ENCODE measurements at places on chromosomes 3 and 15. TPM values are rescaled to one million over a fixed set of nuclear protein-coding genes. Genes with fewer than 3 reads are reported as not detected.
A peak's percentile ranks its signal among the peaks of the same experiment; 100 is the strongest.

TADA3 gene
- total RNA-seq, result 53.7 TPM

NPAP1 gene
- 0.16 TPM for total RNA-seq

RASGRF1 gene
- 0.75 TPM for total RNA-seq

NTRK3 gene
- total RNA-seq, result 2.6 TPM

DNA sequence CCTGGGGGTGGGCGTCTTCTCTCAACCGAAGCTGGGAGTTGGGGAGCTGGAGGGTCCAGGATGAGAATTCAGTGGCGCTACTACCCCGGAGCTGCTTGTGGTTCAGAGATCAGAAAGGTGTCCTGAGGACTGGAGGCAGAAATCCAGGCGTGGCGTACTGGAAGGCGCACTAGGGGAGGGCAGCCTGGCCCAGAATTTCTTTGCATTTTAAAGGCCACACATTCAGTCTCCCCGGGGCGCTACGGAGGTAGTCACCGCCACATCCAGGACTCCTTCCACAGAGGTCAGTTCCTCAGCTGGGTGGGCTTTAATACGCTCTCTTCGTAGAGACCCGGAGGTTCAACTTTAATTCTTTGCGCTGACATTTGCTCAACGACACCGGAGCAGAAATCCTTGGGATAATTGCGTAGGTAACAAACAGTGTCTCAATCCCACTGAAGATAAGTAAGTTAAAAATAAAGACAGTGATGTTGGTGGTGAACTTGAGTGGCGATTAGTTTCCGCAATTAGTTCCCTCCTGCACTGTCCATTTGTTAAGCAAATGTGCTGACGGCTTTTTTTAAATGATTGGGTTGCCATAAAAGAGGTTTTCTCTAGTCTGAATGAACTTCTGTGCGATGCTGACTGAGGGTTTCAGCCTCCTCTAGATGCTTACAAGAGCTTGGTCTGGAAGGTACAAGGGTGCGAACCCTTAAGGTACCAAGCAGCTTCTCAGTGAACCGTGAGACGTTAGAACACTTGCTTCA is 535 bp downstream of the MCTP2 start:
- peak; percentile 49 for DNase-seq

- DNase-seq, result peak; percentile 28
Measured at GRCh38 chr3:122577409-122578031, at the start of gene PARP15. PARP15 (plus strand) TSS chr3:122577650; CDS start chr3:122577668, 18 bp downstream.

- DNase-seq, result peak; percentile 17
Measured at GRCh38 chr3:143119974-143120715, 574 bp downstream of the CHST2 start.

DNA sequence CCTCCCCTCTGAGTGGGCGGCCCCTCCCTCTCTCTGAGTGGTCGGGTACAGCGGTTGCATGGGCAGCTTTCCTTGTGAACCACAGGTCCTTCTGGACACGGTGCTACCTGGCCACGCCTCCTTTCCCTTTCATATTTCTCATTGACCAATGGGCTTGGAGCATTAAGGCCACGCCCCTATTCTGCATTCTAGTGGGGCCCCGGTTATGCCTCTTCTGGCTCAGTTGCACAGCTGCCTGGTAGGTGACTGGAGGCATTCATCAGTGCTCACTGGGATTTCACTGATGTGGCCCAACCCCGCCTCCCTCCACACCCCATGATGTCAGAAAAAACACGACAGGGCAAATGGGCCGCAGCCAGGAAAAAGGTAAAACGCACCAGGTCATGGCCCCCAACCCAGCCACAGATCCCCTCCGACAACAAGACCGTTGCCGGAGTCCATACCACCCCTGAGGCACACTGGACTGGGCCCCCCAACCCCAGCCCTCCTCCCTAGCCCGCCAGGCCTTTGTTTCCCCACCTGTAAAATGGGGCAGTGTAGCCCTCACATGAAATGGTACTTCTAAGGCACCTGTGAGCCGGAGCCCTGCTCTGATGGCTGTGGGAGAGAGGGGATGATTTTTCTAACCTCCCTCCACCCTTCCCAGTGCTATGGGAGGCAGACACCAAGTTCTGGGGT is 26.3 kb downstream of the NGRN start:
- DNase-seq, result peak; percentile 57

DNA sequence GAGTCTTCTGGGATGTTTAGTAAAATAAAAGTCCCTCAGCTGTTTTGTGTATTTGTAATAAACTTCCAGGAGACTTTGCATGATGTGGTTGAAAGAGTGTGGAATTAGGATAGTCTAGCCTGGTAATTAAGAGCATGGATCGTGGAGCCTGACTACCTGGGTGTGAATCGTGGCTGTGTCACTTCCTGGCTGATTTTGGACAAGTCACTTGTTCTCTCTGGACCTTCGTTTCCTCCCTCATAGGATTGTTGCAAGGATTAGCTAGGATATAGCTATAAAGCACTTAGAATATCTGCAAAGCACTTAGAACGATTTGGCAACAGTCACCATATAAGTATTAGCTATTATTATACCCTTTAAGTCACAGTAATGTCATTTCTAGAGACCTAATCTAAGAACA is 40.2 kb downstream of the SLMAP start:
- no peak for DNase-seq

GRCh38 chr3:71397046-71397445 is 186.5 kb downstream of the FOXP1 start:
- DNase-seq, result peak; percentile 25

- DNase-seq, result no peak
Measured at GRCh38 chr3:18847583-18848197, 300.6 kb upstream of the KCNH8 start.

DNA sequence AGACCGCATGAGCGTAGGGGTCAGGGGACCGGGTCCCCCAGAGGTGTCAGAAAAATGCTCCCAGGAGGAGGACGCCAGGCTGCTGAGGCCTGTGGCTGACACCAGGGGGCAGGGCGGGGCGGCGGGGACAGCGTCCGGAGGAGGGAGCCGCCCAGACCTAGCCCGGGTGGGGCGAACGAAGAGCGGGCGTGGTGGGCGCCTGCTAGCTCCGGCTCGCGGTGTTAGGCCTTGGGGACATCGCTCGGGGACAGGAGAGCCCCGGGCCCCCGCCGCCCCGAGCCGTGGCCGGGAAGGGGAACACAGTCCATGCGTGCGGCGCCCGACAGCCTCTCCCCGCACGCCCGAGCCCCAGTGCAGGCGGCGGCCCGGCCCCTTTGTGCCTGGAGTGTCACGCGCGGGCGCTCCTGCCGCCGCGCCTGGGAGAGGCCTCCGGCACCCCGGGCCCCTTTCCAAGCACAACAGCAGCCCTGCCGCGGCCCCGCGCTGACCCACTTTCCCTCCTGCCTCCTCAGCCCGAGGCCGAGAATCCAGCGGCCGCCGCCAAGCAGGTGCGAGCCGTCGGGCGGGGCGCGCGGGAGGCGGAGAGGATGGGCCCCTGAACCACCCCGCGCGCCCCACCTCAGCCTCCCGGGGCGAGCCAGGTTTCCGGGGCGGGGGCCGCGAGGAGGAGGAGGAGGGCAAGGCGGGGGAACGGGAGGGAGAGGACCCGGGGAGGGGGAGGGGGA is 111.0 kb upstream of the KLF13 start:
- peak; percentile 92 for DNase-seq

GRCh38 chr3:126613479-126614188 is 41.3 kb downstream of the TXNRD3 start:
- DNase-seq, result no peak

GRCh38 chr15:63135804-63136203 is 14.1 kb downstream of the LACTB start:
- no peak for DNase-seq

GRCh38 chr3:16865335-16865734 is 19.4 kb upstream of the PLCL2 start:
- DNase-seq, result no peak

DNA sequence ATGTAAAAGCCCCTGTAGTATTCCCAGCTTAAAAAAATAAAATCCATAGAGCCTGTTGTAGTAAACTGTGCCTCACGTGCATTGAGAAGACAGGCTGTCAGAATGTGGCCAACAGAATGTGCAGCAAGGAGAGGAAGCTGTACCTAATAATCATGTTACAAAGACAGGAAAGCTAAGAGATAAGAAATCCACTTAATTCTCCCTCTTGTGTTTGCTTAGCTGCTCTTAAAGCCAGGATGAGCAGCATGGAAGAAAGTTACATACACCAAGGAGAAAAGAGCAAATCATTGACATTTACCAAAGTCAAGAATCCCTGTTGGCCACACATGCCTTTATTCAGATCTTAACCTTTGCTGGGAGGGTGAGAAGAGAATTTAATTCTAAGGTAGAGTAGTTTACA is 85.9 kb downstream of the TNIK start:
- no peak for DNase-seq

GRCh38 chr3:4814305-4814903 is 164.8 kb upstream of the BHLHE40 start:
- DNase-seq, result no peak

DNA sequence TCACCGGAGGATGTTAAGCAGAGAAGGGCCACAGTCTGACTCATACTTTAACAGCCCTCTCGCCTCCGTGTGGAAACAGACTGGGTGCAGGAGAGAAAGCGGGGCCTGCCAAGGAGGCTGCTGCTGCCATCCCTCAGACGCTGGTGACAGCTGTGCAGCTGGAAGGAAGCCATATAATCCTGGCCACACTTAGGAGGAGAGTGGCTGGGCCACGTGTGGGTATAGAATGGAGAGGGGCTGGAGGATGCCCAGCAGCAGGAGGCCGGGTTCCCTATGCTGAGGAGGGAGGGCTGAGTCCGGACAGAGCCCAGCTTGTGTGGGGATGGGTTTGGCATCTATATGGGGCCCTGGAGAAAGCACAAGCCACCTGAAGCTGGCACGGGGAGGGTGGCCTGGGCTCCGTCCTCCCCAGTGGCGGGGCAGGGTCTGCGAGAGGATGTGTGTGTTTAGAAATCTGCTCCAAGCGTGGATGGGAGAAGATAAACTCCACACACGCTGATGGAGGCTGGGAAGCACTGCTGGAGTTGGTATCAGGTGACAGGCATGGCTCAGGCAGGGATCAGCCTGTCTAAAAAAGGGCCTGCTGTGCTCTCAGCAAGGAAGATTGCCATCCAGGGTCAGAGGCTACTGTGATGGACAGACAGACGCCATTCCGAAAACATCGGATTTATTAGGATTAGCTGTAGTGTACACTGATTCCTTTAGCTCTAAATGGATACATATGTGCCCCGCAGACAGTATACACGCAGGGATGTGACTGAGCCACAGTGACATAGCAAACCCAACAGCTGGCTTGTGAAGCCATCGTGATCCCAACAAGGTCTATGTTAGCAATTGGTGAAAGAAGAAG is 15.9 kb downstream of the ABTB1 start:
- DNase-seq, result peak; percentile 20

DNA sequence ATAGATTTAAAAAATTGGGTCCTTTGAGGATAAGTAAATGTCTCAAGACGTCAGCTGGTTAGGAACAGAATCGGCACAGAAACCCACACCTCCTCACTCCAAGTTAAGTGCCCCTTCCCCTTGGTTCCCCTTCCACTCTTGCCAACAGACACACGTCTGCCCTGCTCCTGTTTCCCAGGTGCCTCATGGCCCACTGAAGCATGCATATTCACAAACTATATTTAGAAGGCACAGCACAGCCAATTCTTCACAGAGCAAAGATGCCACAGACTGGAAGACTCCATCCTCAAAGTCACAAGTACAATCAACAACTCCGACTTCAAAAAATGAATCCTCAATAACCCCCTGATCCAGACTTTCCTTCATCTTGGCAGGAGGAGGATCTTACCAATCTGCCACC is 295.4 kb upstream of the NR2F2 start:
- DNase-seq, result no peak

GRCh38 chr3:182979674-182980191 is 605 bp downstream of the DCUN1D1 start:
- peak; percentile 35 for DNase-seq

DNA sequence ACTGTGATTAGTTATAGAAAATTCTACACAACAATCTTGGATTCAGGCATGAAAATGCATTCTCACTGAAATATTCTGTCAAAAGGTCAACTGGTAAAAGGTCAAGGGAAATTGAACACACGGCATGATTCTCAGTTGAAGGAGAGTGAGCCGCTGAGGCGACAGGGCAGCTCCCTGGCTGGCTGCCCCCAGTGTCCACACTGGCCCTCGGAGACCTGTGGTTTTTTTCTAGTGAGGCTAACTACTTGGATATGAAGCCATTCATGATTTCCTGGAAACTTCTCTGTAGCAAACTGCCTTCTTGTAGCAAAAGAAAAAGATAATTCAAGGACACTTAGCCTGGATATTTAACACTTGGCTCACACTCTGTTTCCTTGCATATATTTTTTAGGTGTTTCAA is 37.2 kb downstream of the AADACL2 start:
- peak; percentile 40 for DNase-seq

Measured in transverse colon (tissue), 4 donors.